Activated naive CD4-positive, alpha-beta T cell treated with anti-CD3 and anti-CD28 coated beads for 36 hours (primary cell): ENCODE measurements at places on chromosomes 2 and 18. TPM values are rescaled to one million over a fixed set of nuclear protein-coding genes. Genes with fewer than 3 reads are reported as not detected.

DNA sequence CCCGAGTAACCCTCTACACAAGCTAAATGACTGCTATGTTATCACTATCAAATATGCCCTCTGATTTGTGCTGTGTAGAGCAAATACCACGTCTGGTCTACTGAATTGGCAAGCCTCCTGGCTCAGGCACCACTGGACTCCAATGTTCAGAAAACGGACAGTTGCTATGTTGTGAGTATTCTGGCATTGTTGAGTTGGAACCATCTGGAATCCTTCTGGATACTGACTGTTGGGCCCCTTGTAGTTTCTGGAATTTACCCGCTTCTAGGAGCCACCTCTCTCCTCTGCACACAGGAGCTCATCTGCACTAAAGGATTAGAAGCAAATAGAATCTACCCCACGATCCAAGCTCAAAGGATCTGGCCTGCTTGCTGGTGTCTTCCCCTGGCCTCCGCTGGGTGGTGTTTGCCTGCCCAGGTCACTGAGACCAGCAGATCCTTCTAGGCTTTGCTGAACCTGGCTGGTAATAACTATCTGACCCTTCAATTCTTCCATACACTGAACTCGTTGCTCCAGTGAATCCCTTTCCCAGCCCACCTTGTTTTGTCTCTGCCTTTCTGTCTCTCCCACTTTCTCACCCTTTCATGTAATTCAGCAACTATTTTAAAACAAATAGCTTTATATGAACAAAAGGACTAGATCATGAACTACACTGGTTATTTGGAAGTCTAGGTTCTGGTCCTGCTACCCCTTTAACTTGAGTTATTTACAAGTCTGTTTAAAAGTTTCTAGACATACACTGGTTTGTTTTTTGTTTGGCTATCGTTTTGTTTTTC lies 2.1 kb upstream of the HAAO start:
- DNase-seq = no peak
- no peak overlapping the region for H3K4me3 ChIP-seq
- no peaks in the 10 kb centered on the region for H3K36me3 ChIP-seq

The MAP3K19 gene
- total RNA-seq = not detected

- H3K4me3 ChIP-seq = no peak overlapping the region
- peaks cover 74% of the 10 kb centered on the region for H3K27me3 ChIP-seq
- no peak overlapping the region for H3K27ac ChIP-seq
- peaks cover 14% of the 10 kb centered on the region for H3K4me1 ChIP-seq
- DNase-seq = no peak
These were observed 136.9 kb upstream of the SIX3 start for GRCh38 chr2:44804406-44805265.

DNA sequence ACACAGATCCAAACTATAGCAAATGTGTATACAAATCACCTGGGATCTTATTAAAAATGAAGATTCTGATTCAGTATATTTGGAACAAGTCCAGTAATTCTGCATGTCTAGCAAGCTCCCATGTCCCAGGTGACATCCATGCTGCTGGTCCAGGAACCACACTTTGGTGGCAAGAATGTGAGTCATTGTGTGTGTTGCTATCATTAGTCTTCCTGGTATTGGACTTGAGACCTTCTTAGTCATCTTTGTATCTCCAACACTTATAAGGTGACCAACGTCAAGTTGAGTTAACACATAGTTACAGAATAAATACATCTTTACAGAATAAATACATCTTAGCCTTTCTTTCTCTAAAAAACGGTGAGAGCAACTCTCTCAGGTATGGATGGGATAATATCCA lies 107.9 kb upstream of the NDUFV2 start:
- H3K36me3 ChIP-seq = no peaks in the 10 kb centered on the region
- H3K4me1 ChIP-seq = no peaks in the 10 kb centered on the region
- peaks cover 12% of the 10 kb centered on the region for H3K27me3 ChIP-seq
- DNase-seq = no peak
- H3K27ac ChIP-seq = no peak overlapping the region

The ZSWIM2 gene
- not detected for total RNA-seq

DNA sequence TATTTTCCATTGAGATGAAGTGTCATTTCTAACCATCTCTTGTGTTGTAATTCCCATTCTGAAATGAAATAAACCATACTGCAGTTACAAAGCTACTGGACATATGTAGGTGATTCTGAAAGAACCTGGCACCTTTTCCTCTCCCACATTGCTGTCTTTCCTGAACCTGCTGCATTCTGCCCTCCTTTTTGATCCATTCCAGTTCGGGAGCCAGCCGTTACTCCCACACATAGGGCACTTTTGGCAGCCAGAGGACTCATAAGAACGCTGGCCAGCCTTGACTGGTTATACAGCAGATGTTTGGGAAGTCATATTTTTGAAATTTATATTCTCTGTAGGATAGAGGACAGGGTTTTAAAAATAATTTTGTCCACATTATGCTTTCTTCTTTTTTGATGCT lies 369.8 kb upstream of the CDH7 start:
- H3K4me1 ChIP-seq = no peaks in the 10 kb centered on the region
- H3K4me3 ChIP-seq = no peak overlapping the region
- DNase-seq = no peak
- no peaks in the 10 kb centered on the region for H3K36me3 ChIP-seq
- no peak overlapping the region for H3K27ac ChIP-seq

DNA sequence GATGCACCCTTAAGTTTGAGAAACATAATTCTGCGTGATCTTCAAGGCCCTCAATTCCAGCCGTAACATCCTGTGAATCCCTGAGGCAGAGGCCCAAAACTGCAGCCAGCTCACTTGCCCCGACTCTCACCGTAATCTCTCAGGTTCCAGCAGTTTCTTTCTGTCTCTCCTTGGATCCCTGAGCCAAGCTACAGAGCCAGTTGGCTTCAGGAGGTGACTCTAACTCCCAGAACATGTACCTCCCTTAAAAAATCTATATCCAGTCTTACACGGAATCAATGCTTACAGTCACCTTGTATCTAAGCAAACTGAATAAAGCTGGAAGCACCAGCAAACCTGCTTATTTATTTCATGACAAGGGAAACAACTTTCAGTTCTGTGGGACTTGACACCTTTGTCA lies 300.4 kb downstream of the SETBP1 start:
- H3K27ac ChIP-seq = no peak overlapping the region
- H3K4me1 ChIP-seq = no peaks in the 10 kb centered on the region
- H3K4me3 ChIP-seq = no peak overlapping the region

GRCh38 chr18:64851726-64852125 lies 702.8 kb upstream of the LINC00305 start:
- no peaks in the 10 kb centered on the region for H3K27me3 ChIP-seq
- no peak overlapping the region for H3K4me3 ChIP-seq
- H3K4me1 ChIP-seq = no peaks in the 10 kb centered on the region
- no peaks in the 10 kb centered on the region for H3K36me3 ChIP-seq

The SLC4A5 gene
- total RNA-seq = 2.3 TPM

GRCh38 chr2:226274143-226274542 lies 525.5 kb downstream of the IRS1 start:
- peaks cover 20% of the 10 kb centered on the region for H3K27me3 ChIP-seq
- no peak overlapping the region for H3K4me3 ChIP-seq
- H3K4me1 ChIP-seq = no peaks in the 10 kb centered on the region
- H3K27ac ChIP-seq = no peak overlapping the region
- H3K36me3 ChIP-seq = no peaks in the 10 kb centered on the region
- DNase-seq = no peak

DNA sequence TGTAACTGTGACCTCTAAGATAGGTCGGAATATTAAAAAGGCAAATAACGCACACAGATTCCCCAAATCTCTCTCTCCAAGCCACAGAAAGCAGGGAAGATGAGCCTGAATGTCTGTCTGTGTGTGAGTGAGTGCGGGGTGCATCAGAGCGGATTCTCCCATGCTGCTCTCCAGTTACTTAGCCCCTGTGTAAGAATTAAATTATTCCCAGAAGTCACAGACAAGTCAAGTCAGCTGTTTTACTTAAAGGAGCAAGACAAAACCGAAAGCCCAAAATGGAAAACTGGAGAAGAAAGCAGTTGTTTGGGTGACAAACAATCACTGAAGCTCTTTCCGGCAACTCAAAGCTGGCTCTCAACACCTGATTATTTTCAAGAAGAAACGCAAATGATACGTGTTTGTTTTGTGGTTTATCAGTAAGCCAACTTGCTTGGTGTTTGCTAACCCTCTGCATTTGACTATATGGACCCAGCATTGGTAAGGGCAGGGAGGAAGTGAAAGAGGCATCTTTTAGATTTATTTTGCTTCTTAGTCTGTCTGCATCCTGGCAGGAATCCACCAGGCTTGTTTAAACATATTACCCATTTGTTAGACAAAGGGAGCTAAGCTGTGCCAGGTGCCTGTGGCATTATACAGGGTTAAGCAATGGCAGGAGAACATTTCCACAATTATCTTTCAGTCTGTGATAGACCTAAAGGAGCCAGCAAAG lies 121.5 kb upstream of the CREB1 start:
- H3K36me3 ChIP-seq = no peaks in the 10 kb centered on the region
- H3K4me1 ChIP-seq = no peaks in the 10 kb centered on the region
- no peaks in the 10 kb centered on the region for H3K27me3 ChIP-seq
- H3K4me3 ChIP-seq = no peak overlapping the region
- H3K27ac ChIP-seq = no peak overlapping the region

GRCh38 chr2:156182132-156182531 lies 150.4 kb downstream of the NR4A2 start:
- H3K27me3 ChIP-seq = peaks cover 5% of the 10 kb centered on the region
- H3K27ac ChIP-seq = no peak overlapping the region
- no peak for DNase-seq
- H3K4me3 ChIP-seq = no peak overlapping the region

DNA sequence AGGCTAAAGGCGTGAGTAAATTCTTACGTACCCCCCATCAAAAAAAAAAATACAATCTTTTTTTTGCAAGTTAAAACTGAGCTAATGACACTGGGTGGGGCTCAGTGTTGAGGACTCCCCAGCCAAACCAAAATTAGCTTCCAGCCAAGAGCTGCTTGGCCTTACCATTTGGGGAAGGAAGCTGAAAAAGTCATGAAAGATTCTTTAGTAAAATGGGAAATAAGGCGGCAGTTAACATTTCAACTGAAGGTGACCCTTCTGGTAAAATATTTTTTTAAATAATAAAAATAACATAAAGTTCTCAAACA lies 16.4 kb downstream of the SMAD7 start:
- H3K4me1 ChIP-seq = peaks cover 82% of the 10 kb centered on the region
- H3K27me3 ChIP-seq = no peaks in the 10 kb centered on the region
- H3K36me3 ChIP-seq = no peaks in the 10 kb centered on the region
- peak overlapping the region; percentile 48 for H3K4me3 ChIP-seq

The REG3A gene
- not detected for total RNA-seq

GRCh38 chr18:56890632-56891031 lies 239.5 kb downstream of the WDR7 start:
- no peaks in the 10 kb centered on the region for H3K4me1 ChIP-seq
- H3K27ac ChIP-seq = no peak overlapping the region
- no peak for DNase-seq
